ENCODE measurements at places on chromosomes 2 and 18. TPM values are rescaled to one million over a fixed set of nuclear protein-coding genes. Genes with fewer than 3 reads are reported as not detected.

Gene SPC25
- 0.14 TPM for total RNA-seq

Gene SAG
- not detected for total RNA-seq

Gene ALKAL2
- total RNA-seq: 33.4 TPM

Gene REG1B
- total RNA-seq: 11,543 TPM

Gene GPR75
- 1.8 TPM for total RNA-seq

Gene ITGB6
- total RNA-seq: 8.8 TPM

Gene MAP4K3
- total RNA-seq: 18.7 TPM

Gene PLGLB2
- total RNA-seq: 0.58 TPM

Gene SERPINB7
- total RNA-seq: not detected

Gene HOXD13
- not detected for total RNA-seq

Gene RNF152
- 4.9 TPM for total RNA-seq

Gene EMILIN1
- 3.2 TPM for total RNA-seq

Gene IL1F10
- not detected for total RNA-seq

Gene ZNF512
- 7.0 TPM for total RNA-seq

Gene IL1R1
- 74.5 TPM for total RNA-seq

Gene STK36
- 26.0 TPM for total RNA-seq

Gene BMP10
- not detected for total RNA-seq

Gene MC5R
- not detected for total RNA-seq

Gene POLR1B
- total RNA-seq: 15.2 TPM

Gene DUSP19
- 1.3 TPM for total RNA-seq

Gene MOGAT1
- total RNA-seq: not detected

Gene TBR1
- not detected for total RNA-seq

Gene CARF
- total RNA-seq: 4.6 TPM

Gene PGAP1
- total RNA-seq: 9.8 TPM

Gene CHST9
- 6.4 TPM for total RNA-seq

Gene KYNU
- 0.66 TPM for total RNA-seq

Gene NABP1
- total RNA-seq: 5.1 TPM

Gene RNASEH1
- total RNA-seq: 7.4 TPM

Gene ACOXL
- 0.31 TPM for total RNA-seq

Gene SERPINB10
- not detected for total RNA-seq

Gene MERTK
- 5.2 TPM for total RNA-seq

Gene LBX2
- total RNA-seq: 2.3 TPM

Gene C2orf66
- total RNA-seq: not detected

Gene FBLN7
- 1.8 TPM for total RNA-seq

Gene ERBB4
- 5.0 TPM for total RNA-seq

Gene SLC25A52
- total RNA-seq: not detected

Gene BCL2L11
- total RNA-seq: 10.2 TPM

Gene CYRIA
- total RNA-seq: 7.6 TPM

Gene INPP5D
- total RNA-seq: 1.7 TPM

Gene LYPD6B
- total RNA-seq: 3.0 TPM

Gene LGALSL
- total RNA-seq: 4.9 TPM

Gene SATB2
- 3.7 TPM for total RNA-seq

Gene SERPINB5
- not detected for total RNA-seq

Gene RAD51AP2
- 0.12 TPM for total RNA-seq

Gene CROCC2
- not detected for total RNA-seq

Gene MTLN
- total RNA-seq: 26.4 TPM

Gene CPO
- total RNA-seq: 0.14 TPM

Gene ACP1
- total RNA-seq: 41.6 TPM

Gene UBR3
- 19.9 TPM for total RNA-seq

Gene RMC1
- 9.9 TPM for total RNA-seq

Gene CDCA7
- total RNA-seq: 0.35 TPM

Gene LAMA1
- total RNA-seq: 1.3 TPM

Gene TEX44
- not detected for total RNA-seq

Gene KIAA2012
- not detected for total RNA-seq

Gene PRSS56
- not detected for total RNA-seq

Gene ADCYAP1
- 5.1 TPM for total RNA-seq

Gene NOSTRIN
- total RNA-seq: 18.8 TPM

Gene MREG
- 2.5 TPM for total RNA-seq

Gene CYP27A1
- 8.6 TPM for total RNA-seq

Data from pancreas (tissue), 10 donors.